Activated naive CD4-positive, alpha-beta T cell treated with anti-CD3 and anti-CD28 coated beads, Interleukin-2, amount 50 U/mL, for 16 hours (primary cell): ENCODE measurements at places on chromosomes 2 and 18.
A peak's percentile ranks its signal among the peaks of the same experiment; 100 is the strongest.

- no peak for DNase-seq
Measured at GRCh38 chr2:83536556-83536955, 922.5 kb downstream of the SUCLG1 start.

GRCh38 chr2:125444106-125444505 is 1211.9 kb upstream of the GYPC start:
- DNase-seq, result no peak

DNA sequence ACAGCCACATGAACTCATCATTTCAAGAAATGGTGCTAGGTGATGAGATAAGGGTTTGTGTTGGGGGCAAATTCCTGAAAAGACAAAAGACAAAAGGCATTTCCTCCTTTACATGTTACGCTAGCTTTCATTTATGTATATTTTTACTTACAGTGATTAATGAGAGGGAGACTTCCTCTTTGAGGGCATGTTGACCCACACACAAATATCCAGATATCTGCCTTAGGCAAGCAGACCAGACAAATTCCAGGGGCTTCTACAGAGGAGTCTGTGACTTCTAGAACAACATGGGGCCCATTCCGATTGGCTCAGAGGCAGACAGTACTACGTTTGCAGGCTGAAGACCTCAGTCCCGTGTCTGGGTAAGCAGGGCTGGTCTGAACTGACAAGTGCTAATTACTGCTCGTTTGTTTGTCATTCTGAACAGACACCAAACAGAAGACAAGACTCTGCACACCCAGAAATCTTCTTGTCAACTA is 74.8 kb upstream of the ST6GAL2 start:
- DNase-seq, result no peak

GRCh38 chr18:6441200-6441599 is 26.5 kb upstream of the L3MBTL4 start:
- no peak for DNase-seq

GRCh38 chr2:237291138-237291792 is 122.7 kb downstream of the COL6A3 start:
- peak; percentile 15 for DNase-seq

DNA sequence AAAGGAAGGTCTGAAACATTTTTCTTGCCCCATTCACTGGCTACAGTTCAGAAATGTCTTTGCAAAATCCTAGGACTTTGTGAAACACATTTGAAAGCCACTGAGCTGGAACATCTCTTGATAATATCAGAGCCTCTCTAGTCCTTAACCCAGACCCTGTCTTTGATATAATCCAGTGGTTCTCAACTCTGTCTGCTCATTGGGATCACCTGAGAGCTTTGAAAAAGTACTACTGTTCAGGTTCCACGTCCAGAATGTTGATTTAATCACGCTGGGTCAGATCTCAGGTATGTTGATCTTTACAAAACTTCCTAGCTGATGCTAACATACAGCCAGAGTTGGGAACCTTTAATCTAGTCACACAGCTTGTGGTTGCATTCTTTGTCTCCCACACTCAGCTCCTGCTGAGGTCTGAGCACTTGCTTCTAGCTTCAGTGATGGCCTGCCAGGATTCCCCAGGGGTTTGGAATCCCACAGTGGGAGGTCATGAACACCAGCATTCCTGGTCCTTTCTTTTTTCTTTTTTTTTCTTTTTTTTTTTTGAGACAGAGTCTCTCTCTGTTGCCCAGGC is 262.7 kb downstream of the SETBP1 start:
- DNase-seq, result no peak

DNA sequence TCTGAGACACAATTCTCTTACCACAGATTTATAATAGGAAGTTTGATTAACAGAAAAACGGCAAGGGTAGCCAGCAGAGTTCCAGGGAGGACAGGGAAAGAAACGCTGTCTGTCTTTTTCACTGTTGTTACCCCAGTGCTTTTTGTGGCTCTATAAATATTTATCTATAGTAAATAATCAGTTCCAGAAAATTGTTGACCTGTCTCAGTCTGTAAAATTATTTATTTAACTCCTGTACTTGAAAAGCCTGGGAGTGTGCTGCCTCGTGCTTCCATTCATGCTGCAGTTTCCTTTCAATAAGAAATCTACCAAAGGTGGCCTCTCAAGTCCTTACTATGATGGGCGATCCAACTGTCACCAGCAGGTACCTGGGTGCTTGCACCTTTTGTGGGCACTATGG is 102.9 kb downstream of the ETAA1 start:
- no peak for DNase-seq

DNA sequence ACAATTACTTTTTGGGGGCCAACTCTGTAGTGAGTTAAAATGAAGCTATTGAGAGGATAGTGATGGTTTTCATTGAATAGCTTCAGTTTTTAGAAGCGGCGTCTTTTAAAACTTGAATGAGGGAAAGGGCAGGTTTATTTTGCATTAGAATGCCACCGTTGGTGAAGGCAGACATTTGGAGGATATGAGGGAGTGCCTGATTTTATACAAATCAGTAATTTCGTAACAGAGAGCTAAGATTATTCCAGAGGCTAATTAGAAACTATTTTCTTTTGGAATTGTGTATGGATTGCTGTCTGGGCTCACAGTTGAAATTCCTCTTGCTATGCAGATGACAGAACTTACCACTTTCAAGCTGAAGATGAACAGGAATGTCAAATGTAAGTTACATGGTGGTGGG is 67.6 kb downstream of the ITGB1BP1 start:
- no peak for DNase-seq

DNA sequence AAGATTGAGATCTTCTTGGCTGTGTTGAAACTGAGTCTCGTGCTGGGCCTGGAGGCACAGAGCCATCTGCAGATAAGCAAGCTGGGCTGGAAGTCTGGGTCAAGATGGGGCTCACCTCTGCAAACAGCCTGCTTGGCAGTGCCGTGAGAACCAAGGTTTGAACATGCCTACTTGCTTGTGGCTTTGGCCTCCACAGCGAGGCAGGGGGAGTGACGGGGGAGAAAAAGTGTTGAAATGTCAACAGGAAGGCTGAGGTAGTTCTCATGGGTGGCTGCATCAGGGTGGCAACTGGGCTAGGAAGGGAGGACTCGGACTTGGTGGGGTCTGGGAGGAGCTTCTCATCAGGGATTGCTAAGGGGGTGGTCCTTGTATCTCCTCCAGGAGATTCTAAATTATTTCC is 99.7 kb downstream of the THNSL2 start:
- no peak for DNase-seq

- no peak for DNase-seq
Measured at GRCh38 chr2:158616480-158617000, 159.8 kb downstream of the PKP4 start.

DNA sequence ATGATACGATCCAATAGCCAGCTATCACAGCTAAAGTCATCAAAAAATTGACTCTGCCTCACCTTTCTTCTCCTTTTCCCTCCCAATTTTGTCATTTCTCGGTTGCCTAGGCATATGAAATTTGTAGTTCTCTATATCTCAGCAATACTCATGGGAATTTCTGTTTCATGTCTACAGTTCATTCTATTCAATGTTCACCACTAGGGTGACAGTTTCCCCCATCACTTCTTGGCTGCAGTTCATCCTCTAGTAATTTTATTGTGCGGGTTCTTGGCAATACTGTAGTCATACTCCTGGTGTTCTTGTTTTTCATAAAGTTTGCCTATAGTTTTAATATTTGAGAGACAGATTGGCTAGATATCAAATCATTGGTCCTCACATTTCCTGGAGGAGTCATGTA is 872.2 kb upstream of the ID2 start:
- DNase-seq, result no peak

DNA sequence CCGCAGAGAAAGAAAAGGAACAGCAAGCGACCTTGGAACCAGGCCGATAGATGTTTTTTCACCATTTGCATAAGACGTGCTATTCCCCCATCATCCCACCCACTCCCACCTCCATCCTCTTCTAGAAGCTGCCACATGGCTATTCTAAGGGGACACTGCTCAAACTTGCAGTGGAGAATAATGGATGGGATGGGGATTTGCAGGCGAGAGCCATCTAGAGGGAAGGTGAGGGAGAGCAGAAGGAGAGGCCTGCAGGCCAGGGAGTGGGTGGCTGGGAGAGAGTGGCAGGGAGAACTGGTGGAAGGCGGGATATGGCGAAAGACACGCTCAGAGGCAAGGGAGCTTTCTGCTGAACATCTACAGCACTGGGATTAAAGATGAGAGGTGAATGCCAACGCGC is 84.9 kb downstream of the MAPK4 start:
- DNase-seq, result no peak

DNA sequence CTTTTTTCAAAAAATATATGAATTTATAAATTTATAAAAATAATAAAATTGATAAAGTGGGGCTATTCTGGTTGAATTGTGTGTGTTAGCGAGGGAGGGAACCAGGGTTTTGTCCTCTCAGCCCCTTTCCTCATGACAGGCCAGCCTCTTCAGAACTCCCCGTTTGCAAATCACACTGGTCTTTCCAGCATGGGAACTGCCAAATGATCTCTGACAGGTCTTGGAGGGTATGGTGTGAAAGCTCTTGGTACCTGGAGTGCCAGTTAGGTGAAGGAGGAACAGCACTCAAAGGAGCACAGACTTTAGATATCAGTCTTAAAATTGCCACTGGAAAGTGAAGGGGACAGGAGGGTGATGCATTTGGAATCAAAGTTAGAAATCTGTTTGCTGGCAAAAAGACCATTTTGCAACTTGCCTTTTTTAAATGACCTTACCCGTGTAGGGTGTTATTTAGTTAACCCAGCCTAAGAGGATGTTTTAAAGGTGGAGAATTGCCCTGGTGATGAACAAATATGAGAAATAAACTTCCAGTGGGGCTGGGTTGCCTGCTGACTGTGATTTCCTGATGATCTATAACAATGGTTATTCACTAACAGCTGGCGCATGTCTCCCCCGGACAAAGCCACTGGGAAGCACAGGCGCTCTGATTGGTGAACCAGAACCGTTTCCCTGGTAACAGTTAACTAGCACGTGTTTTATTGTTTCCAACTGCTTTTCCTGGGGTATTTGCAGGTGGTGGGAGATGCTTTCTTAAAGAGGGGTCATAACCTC is 85.3 kb upstream of the EFEMP1 start:
- DNase-seq, result no peak

DNA sequence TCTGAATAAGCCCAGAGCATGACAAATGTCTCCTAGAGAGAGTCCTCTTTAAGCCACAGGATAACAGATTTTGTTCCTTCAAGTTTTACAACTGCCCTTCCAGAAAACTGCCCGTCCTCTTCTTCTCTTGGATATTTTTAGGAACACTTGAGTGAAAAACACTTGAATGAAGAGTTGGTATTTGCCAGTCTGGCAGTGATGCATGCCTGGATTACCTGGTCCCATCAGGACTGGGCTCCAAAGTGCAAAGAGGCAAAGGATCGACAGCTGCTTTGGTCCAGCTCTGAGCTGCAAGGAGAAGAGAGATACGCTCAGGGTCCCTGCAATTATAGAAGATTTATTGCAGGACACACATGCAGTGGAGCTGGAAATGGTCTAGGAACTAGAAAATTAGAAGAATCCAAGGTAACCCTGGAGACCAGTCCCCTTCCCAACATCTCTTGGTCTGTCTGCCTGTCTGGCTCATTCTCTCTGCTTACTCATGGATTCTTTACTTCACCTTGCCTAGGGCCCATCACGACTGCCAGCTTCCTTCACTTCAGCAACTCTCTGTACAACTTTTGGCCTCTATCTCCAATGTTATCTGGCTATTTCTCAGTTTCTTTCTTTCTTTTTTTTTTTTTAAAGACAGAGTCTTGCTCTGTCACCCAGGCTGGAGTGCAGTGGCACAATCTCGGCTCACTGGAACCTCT is 112.1 kb upstream of the SIX2 start:
- no peak for DNase-seq

DNA sequence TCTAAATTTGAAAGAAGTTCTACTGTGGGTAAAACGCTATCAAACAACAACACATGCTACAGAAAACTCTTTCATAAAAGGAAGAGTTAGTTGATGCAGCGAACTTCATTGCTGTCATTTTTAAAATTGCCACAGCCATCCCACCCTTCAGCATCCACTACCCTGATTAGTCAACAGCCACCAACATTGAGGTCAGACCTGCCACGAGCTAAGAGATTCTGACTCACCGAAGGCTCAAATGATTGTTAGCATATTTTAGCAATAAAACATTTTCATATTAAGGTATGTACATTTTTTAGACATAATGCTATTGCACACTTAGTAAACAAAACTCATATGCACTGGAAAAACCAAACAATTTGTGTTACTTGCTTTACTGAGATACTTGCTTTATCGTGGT is 347.1 kb downstream of the CLIP4 start:
- no peak for DNase-seq

GRCh38 chr2:38533180-38533579 is 69.5 kb downstream of the HNRNPLL start:
- DNase-seq, result no peak

- no peak for DNase-seq
Measured at GRCh38 chr18:36374262-36374661, 76.7 kb downstream of the FHOD3 start.

GRCh38 chr2:37306024-37306423 is 18.6 kb downstream of the PRKD3 start:
- no peak for DNase-seq

DNA sequence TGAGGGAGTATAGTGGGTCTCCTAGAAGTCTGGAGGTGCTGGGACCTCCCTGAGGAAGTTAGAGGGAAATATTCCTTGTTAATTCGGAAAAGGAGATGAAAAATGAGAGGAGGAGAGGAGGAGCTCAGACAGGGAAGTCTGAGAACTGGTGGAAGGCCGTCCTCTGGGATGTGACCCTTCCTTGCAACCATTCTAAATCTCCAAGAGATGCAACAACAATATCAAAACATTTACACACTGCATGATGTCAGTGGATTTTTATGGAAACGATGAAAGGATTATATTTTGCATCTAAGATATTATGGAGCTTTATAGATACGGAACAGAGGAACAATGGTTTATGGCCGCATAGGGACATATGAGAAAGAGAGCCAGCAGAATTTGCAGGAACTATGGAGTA is 49.8 kb upstream of the COBLL1 start:
- DNase-seq, result no peak

- DNase-seq, result no peak
Measured at GRCh38 chr2:72423756-72424155, 276.1 kb upstream of the CYP26B1 start.

- DNase-seq, result no peak
Measured at GRCh38 chr2:217075268-217076057, 215.6 kb upstream of the TNP1 start.
